ENCODE measurements at places on chromosomes 3 and 15. TPM values are rescaled to one million over a fixed set of nuclear protein-coding genes. Genes with fewer than 3 reads are reported as not detected.

- DNase-seq = no peak
Measured at GRCh38 chr3:46228260-46229242, 13.7 kb upstream of the CCR3 start.

DNA sequence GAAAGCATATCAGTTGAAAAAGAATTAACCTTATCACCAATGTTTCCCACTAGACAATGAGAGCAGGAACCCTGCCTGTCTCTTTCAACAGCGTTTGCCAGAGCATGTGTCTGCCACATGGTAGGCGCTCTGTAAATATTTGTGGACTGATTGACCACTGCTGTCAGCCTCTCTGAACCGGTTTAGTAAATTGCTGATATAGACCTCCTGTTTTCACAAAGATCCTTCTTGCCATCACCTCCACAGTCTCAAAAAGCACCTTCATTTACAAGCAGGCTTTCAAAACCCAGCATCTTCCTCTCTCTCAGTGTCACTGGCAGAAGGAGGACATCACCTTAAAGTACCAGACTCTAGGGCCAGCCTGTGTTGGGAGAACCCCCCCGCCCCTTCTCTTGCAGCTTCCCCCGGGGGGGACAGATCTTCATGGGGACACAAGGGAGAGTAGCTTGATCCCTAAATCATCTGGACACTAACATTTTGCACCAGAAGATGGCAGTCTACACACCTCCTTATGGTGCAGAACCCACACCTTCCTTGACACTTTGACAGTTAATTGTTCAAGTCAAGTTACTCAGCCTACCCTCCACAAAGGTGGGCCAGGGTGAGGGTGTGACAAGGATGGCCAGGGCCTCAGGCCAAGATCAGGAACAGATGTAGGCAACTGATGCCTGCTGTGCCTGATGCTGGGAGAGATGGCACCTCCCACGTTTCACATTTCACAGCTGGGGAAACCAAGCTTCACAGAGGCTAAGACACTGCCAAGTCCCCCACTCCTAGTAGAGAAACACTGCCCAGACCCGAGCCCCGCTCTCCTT lies 37.8 kb upstream of the USP3 start:
- peak; percentile 39 for DNase-seq

GRCh38 chr3:115831864-115832263 lies 208.6 kb downstream of the GAP43 start:
- no peak for DNase-seq

- no peak for DNase-seq
Measured at GRCh38 chr15:92079047-92079446, 225.5 kb downstream of the SLCO3A1 start.

GRCh38 chr3:22937536-22937935 lies 265.6 kb upstream of the UBE2E2 start:
- no peak for DNase-seq

GRCh38 chr3:114119776-114120175 lies 59.1 kb downstream of the DRD3 start:
- no peak for DNase-seq

DNA sequence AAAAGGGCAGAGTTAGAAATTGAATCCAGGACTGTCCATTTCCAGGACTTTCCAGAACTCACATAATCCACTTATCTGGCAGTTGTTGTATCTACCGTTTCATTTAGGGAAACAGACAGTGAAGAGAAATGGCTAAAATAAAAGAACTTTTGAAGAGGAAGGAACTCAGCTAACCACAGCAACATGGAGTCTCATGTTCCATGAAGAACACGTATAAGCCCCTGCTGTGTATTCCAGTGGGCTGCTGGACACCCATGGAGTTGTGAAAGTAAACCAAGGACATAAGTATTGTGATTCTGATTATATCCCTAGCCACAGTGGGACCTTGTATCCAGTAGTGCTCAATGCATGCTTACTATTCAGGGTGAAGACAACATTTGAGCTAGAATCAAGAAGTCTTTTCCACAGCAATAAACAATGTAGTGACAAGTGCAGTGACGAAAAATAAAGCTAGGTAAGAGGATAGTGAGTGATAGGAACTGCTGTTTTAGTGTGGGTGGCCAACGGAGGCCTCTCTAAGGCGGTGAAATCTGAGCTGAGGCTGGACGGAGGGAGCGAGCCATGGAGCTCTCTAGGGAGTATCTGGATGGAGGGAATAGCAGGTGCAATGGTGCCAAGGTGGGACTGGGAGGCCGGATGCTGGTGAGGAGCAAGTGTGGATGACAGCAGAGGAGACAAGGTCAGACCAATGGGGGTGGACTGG lies 26.8 kb upstream of the TRH start:
- no peak for DNase-seq

- DNase-seq = no peak
Measured at GRCh38 chr3:42371776-42372175, 38.6 kb downstream of the LYZL4 start.

DNA sequence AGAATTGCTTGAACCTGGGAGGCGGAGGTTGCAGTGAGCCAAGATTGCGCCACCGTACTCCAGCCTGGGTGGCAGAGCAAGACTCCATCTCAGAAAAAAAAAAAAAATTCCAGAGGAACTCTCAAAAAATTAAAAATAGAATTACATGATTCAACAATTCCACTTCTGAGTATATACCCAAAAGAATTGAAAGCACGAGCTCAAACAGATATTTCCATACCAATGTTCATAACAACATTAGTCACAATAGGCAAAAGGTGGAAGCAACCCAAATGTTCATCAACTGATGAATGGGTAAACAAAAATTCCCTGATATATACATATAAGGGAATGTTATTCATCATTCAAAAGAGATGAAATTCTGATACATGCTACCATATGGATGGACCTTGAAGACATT lies 16.9 kb upstream of the MORF4L1 start:
- DNase-seq = no peak

GRCh38 chr3:124313621-124314020 lies 321.7 kb upstream of the ROPN1 start:
- DNase-seq = no peak

- no peak for DNase-seq
Measured at GRCh38 chr3:62873761-62874710, 1.2 kb downstream of the CADPS start.

GRCh38 chr15:81531109-81531592 lies 157.1 kb upstream of the TMC3 start:
- no peak for DNase-seq

GRCh38 chr15:94162939-94163338 lies 68.4 kb upstream of the MCTP2 start:
- no peak for DNase-seq

- no peak for DNase-seq
Measured at GRCh38 chr15:49225572-49226281, 55.7 kb downstream of the GALK2 start.

DNA sequence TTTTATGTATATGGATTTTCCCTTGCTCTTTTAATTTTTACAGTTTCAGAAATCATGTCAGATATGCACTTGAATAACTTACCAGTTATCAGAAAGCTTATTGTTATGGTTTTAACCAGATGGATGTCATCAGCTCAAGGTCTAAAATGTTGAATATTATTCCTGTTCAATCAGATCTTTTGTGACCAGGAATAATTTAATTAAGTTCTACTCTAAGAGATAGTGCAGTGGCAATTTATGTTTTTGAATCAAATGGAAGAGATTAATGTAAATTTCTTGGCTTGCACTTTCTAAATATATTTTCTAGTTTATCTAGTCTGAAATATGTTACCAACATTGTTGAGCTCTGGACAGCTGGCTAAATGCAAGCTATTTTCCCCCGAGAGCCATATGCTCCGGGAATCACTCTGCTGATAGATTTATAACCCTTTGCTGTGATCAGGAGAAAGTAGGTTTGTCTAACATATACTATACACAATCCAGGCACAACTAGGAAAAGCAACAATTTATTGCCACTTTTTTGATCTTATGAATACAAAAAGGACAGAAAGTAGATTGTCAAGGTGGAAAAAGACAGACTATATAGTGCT lies 76.8 kb upstream of the CD96 start:
- no peak for DNase-seq

DNA sequence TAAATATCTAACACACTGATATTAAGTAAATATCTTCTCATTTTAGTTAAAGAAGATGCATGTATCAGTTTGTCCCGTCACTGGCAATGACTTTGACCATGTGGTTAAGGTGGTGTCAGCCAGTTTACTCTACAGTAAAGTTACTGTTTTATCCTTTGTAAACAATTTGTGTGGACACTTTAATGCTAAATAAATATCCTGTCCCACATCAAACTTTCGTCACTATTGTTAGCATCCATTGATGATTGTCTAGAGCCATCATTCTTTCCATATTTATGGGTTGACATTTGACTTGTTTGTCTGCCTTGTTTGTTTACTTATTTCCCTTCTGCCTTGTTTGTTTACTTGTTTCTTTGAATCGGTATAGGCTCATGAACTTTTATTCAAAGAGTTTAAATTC lies 11.0 kb upstream of the GPD1L start:
- DNase-seq = no peak

DNA sequence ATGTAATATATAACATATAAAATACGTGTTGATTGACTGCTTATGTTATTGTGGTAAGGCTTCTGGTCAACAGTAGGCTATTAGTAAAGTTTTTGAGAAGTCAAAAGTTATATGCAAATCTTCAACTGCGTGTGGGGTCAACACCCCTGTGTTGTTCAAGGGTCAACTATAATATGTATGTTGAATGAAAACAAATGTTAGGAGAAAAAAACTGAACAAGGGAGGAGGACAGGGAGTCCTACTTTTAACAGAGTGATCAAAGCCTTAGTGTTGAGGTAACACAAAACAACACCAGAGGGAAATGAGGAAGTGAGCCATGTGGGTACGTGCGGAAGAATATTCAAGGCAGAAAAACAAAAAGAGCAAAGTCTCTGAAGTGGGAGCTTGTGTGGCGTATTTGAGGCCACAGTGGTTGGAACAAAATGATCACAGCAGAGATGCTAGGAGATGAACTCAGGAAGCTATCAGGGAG lies 62.5 kb downstream of the SFMBT1 start:
- DNase-seq = no peak

GRCh38 chr3:108067768-108068167 lies 23.1 kb downstream of the CD47 start:
- no peak for DNase-seq

DNA sequence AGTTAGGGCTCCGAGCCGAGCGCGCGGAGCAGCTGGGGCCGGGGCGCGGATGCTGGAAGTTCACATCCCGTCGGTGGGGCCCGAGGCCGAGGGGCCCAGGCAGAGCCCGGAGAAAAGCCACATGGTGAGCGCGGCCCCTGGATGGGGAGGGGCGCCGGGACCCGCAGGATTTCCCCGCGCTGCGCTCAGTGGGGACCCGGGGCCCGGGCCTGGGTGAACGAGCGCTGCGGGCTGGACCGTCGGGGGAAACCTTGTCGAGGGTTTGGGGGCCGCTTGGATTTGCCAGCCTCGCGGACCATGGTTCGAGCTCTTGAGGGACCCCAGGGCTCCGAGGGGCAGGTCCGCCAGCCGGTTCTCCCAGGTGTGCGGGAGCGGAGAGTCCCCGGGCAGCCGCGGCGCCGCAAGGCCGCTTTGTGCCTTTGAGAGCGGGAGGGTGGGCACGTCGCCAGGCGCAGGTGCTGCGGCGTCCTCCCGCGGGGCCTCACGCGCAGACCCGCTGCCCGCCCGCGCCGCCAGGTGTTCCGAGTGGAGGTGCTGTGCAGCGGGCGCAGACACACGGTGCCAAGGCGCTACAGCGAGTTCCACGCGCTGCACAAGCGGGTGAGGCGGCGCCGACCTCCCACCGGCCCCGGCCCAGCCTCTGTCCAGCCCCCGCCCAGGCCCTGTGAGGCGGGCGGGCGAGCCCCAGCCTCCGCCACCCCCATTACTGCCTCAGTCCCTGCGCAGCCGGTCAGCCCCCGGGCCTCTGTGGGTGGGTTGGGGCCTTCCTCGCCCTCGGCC lies at the start of gene SNX22:
TSS of gene SNX22 (plus strand) at position 5 of the 780 bp plus-strand sequence. CDS start at position 50, 45 bp downstream.
- peak; percentile 91 for DNase-seq

- no peak for DNase-seq
Measured at GRCh38 chr3:124969190-124969589, 34.6 kb upstream of the MUC13 start.

DNA sequence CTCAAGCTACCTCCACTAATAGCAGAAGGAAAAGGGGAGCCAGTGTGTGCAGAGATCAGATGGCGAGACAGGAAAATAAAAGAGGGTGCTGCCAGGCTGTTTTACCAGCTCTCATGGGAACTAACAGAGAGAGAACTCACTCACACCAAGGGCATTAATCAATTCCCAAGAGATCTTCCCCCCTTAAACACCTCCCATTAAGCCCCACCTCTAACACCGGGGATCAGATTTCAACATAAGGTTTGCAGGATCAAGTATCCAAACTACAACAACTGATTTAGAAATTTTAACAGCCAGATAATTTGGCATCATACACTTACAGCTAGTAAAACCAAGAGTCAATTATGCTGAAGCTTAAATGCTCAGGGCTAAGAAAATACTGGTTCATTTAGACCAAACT lies 18.9 kb downstream of the CD200 start:
- no peak for DNase-seq

DNA sequence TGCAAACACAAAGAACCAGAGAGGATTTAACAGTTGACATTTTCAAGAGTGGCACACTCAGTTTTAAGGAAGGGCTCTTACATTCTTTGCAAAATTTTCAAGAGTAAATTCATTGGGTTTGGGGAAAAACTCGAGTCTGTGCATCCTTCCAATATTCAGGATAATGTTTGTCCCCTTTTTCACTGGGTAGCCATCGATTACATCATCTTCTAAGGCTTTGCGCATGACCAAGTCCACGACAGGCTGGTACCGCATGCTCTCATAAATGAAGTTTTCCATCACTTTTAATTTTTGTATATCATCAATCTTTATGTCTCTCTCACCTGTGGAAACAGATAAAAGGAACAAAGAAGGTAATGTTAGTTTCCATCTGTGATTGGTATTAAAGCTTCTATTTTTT lies 117.5 kb upstream of the TNFAIP8L3 start:
- DNase-seq = no peak

GRCh38 chr3:21054064-21054463 lies 696.9 kb downstream of the ZNF385D start:
- no peak for DNase-seq

- DNase-seq = no peak
Measured at GRCh38 chr3:76700323-76700722, 339.6 kb upstream of the ROBO2 start.

SLC7A14 gene
- total RNA-seq = not detected

DNAJA4 gene
- total RNA-seq = 9.1 TPM

B3GNT5 gene
- 16.3 TPM for total RNA-seq

SOX14 gene
- total RNA-seq = not detected

TM4SF1 gene
- total RNA-seq = 301 TPM

DPPA4 gene
- 0.37 TPM for total RNA-seq

SLC38A3 gene
- 0.17 TPM for total RNA-seq

ABHD5 gene
- total RNA-seq = 35.6 TPM

CCR3 gene
- not detected for total RNA-seq

SLC2A2 gene
- total RNA-seq = not detected

CPN2 gene
- not detected for total RNA-seq

KNG1 gene
- not detected for total RNA-seq

Measured in upper lobe of left lung (tissue), 6 donors.